HTR-8/SVneo (cell line): ENCODE measurements at places on chromosomes 1 and 21.

- no peak for DNase-seq
These were observed 187.3 kb downstream of the ATP6V1G3 start for GRCh38 chr1:198352975-198353695.

- no peak for DNase-seq
These were observed 30.9 kb downstream of the TP73 start for GRCh38 chr1:3683197-3683596.

DNA sequence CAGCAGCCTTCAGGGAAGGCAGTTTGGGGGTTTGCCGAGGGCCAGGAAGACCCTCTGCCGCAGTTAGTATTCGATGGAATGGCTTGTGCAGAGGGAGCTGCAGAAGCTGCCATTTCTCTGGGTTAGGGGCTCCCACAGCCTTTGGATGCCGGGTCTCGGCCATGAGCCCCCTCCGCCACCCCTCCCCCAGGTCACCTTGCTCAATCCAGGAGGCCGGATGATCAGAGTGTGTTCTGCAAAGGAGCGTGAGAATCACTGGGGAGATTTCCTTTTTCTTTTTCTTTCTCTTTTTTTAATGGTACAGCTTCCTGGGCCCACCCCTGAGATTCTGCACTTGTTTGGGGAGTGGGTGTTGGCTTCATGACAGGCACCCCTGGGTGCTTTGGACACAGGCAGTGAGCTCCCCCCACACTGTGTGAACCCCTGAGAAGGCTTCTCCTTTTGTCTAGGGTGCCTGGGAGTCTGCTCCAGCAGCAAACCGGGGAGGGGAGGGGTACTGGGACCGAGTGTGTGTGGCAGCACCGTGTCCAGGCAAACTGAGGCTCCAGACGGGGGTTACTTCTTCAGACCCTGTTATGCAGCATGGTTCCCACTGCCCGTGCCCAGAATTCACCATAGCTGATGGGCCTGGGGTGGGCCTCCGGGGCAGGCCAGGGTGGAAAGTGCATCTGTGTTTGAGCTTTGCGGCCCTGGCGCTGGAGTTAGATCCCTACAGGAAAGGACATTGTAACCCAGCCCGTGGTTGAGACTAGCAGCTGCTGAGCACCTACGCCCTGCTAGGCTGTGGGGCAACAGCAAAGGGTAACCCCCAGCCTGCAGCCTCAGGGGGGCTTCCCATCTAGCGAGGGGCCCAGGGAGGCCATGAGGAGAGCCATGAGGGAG, 18.5 kb downstream of the TNFRSF1B start:
- no peak for DNase-seq

GRCh38 chr1:184975208-184975870, 1.0 kb upstream of the NIBAN1 start:
- no peak for DNase-seq

DNA sequence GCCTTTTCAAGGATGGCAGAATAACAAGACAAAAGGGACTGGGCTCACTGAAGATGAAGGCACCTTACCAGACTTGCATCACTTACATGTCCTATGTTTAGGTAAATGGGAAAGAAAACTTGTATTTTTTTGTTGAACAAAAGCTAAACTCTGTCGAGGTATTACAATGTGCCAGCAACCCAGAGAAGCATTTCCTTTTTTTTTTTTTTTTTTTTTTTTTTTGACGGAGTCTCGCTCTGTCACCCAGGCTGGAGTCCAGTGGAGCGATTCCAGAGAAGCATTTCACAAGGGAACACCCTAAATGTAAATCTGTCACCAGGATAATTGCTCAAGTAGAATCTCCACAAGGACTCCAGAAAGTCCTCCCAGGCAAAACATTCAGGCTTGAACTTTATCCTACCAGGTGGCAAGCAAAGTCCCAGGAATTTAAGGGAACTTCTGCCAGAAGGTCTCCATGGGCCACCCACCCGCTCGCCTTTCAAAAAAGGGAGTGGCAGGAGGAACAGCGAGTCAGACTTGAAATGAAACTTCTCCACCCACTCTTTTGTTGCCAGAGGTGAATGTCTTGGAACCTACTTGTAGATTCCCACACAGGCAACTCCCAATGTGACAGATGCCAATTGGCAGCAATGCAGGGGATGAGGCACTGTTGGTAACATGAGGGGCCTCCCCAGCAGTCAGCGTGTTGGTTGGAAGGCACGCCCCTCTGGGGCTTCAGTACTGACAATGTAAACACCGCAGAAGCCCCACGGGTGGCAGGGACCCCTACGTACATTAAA, 125.0 kb downstream of the TIAM1 start:
- DNase-seq, result no peak

GRCh38 chr1:218658899-218659298, 313.8 kb downstream of the TGFB2 start:
- DNase-seq, result peak; percentile 43

DNA sequence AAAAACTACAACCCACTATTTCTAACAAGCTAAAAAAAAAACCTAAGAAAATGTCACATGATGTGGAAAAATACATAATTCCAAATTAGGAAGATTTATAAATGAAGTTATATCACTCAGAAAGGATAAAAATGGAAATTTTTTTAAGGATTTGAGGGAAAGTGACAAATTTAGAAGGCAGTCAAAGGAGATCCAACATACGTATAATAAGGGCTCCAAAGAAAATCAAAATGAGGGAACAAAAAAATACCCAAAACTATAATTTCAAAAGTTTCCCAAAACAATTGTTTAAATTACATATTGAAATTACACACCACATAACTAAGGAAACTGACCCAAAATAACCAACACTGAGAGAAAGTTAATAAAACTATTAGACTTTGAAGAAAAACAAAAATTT, 381.1 kb upstream of the KAZN start:
- no peak for DNase-seq

DNA sequence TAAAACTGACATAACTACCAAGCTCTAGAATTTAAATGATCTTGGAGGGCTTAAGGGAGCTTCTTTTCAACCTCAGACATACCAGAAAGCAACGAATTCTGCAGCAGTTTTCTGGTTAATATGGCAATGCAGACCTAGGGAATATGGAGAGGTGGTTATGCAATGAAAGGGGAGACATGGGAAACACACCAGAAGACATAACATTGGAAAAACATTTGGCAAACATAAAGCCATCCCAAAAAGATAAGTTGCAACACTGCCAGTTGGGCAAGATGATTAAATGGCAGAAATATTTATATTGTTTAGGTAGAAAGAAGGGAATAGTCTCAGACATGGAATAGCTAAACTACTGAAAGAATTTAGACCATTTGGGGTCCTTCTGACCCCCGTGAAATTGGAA, 104.5 kb downstream of the KCNJ6 start:
- DNase-seq, result no peak

GRCh38 chr1:114547076-114547475, 34.3 kb downstream of the BCAS2 start:
- DNase-seq, result no peak

DNA sequence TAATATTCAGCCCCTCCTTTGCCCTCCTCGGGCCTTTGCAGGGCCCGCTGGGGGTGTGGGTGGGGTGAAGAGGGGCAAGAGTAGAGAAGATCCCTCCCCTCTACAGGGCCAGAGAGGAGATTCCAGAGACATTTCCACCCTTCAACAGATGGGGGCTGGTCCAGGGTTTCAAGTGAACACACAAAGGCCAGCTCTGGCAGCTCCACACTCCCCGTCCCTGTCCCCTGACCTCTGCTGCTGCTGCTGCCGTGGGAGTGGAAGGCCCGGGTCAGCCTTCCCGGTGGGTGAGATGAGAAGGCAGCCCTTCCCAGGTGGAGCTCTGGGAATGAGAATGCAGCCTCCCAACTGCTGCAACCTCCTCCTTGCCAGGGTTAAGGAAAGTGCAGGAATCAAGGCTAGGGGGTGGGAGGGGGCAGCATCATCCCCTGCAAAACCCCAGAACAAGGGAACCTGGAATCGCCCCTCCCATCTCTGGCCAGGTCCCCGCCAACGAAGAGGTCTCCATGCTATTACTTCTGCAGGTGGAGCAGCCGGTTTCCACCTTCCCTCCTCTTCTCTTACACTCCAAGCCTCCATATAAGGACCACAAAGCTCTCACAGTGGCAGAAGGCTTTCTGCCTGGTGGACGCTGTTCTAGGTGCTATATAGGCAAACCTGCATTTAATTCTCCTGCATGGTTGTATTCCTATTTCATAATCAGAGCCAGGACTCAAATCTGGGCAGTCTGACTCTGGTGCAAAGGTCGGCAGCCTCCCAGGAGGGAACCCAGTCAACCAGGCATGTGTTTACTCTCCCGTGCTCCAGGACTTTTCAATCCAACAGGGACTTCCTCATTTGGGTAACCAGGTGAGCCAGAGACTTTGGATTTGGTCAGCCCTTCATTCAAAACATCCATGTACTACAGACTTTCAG, 22.9 kb upstream of the ARHGEF10L start:
- no peak for DNase-seq

- no peak for DNase-seq
These were observed 33.6 kb downstream of the KIF26B start for GRCh38 chr1:245188403-245188802.

DNA sequence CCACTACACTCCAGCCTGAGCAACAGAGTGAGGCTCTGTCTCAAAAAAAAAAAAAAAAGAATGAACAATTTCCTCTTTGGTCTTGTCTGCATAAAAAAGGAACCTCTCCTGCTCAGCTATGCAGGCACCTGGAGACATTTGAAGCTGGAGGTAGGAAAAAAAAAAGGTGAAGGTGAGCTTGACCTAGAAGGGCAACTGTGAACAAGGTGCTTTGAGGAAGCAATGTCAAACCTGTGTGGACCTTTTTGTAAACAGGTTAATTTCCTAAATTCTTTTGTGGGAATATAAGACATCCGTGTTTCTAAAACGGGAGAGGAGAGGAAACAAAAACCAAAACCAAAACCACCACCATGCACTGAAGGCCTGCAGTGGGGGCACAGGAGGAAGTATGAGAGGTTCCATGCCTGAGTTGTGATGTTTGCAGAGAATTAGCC, 77.5 kb downstream of the SLC45A1 start:
- no peak for DNase-seq

DNA sequence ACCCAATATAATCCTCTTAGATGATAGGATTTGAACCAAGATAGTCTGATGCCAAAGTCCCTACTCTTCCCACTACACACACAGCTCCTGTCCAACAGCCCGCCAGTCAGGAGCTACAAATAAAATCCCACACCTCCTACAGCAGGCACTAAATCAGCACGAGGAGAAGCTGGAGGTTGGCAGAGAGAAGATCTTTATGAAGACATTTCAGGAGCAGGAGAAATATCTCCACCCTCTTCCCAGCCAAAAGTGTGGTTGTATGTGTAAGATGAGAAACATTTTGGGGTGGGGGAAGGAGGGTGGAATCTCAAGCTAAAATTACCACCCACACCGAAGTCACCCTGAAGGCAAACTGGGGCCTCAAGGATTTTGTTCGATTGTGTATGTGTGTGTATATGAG, 54.5 kb downstream of the PLXNA2 start:
- no peak for DNase-seq

DNA sequence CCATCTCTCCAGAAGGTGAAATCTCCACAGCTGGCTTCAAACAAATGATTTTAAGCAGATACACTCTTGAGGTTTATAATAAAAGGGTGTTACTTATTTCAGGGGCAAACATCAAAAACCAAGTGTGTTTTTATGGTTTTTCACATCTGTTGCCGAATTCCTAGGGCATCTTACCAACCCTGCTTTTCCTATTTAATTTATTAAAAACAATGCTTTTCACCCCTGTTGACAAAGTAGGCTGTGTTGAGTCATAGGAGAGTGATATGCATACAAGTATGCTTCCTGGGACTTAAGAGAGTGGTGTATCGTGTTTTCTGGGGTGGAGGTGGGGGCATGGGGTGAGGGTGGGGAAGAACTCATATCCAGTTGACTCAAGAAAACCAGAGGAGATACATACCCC, 29.3 kb upstream of the IL20 start:
- DNase-seq, result no peak
